ENCODE measurements at places on chromosomes 11 and 22.

- DNase-seq: peak; percentile 25
Observed at GRCh38 chr11:130163346-130164220, 4.0 kb downstream of the ST14 start.

DNA sequence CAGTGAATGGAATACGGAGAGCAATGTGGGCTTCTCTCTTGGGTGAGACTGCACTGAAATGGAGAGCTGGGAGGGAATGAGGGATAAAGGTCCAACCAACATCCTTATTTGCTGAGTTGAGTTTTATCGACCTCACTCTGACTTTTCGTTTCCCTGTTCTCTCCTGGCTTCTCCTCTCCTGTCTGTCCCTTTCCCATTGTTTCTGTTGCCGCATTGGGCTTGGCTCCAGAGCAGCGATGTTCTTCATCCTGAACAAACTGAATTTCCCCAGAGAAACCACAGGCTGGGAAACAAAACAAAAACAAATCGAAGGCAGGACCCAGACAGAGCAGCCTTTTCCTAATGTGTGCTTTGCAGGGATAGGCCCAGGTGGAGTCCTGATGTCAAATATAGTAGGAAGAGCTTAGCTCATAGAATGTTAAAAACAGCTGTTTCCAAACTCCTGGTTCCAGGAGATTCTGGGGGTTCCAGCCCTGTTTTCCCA is 30.0 kb downstream of the MOV10L1 start:
- no peak for DNase-seq

DNA sequence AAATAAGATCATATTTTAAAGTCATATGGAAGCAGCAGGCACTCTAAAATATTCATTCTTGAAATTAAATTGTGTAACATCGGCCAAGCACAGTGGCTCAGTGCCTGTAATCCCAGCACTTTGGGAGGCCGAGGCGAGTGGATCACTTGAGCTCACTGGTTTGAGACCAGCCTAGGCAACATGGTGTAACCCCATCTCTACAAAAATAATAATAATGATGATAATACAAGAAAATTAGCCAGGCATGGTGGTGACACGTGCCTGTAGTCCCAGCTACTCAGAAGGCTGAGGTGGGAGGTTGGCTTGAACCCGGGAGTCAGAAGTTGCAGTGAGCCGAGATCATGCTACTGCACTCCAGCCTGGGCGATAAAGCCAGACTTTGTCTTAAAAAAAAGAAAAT is 77.4 kb downstream of the TRIM29 start:
- no peak for DNase-seq

DNA sequence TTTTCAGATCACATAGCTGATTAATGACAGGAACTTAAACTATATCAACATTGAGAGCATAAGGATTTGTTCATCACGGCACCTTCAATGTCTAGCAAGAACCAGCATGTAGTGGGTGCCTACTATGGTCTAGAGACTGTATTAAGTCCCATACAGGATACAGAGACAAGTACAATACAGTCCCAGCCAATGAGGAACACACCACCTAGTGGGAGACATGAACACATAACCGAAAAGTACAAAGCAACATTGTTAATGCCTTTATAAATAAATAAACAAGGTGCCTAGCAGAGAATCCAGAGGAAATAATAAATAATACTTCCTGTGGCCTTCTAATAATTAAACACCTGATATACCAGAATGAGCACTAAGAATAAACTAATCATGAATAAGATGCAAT is 87.7 kb upstream of the OPCML start:
- peak; percentile 9 for DNase-seq

DNA sequence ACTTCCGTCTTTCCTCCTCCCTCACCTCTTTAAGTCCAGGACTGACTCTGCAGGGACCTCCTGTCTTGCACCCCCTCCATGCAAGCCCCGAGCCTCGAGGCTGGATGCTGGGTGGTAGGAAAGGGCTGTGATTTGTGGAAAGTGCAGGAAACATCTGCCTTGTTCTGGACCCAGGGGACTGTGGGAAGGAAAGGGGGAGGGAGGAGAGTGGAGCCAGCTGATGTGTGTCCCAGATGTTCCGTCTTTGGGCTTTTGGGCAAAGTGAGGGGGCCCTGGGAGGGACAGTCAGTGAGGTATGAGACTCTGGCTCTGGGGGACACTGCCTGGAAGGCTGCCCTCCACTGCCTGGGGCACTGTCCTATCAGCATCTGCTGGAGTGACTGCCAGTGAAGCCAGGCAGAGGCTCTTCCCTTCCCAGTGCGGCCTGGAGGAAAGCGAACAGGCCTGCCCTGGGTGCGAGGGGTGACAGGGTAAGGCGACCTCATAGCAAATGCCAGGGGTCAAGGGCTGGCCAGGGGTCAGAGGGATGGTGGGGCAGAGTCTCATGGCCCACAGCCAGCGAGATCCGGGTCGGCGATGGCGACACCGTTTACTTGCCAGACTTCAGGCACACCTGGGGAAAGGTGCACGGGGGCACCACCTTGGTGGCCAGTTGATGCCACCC is 1.7 kb downstream of the MRGPRD start:
- no peak for DNase-seq

DNA sequence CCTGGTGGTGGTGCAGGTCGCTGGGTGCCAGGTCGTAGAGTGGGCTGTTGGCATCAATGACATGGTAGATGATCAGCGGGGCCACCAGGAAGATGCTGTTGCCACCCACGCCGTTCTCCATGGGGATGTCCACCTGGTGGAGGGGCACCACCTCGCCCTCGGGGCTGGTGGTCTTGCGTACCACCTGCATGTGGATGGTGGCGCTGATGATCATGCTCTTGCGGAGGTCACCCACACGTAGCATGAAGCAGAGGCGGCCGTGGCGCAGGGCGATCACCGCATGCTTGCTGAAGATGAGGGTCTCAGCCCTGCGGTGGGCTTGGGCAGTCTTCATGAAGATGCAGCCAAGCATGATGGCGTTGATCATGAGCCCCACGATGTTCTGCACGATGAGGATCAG is 1.2 kb downstream of the KCNJ11 start:
- no peak for DNase-seq

DNA sequence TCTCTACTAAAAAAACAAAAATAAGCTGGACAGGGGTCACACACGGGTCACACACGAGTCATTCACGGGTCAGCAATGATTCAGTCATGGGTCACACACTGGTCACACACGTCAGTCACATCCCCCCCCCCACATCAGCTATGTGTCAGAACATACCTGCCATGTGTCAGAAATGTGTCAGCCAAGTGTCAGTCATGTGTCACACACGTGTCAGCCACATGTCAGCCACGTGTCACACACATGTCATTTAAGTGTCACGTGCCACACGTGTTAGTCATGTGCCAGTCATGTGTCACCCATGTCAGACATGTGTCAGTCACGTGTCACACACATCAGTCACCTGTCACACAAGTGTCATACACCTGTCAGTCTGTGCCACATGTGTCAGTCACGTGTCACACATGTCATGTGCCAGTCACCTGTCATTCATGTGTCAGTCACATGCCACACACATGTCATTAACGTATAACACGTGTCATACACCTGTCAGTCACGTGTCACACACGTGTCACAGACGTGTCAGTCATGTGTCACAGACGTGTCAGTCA is 28.7 kb upstream of the MMP20 start:
- no peak for DNase-seq

DNA sequence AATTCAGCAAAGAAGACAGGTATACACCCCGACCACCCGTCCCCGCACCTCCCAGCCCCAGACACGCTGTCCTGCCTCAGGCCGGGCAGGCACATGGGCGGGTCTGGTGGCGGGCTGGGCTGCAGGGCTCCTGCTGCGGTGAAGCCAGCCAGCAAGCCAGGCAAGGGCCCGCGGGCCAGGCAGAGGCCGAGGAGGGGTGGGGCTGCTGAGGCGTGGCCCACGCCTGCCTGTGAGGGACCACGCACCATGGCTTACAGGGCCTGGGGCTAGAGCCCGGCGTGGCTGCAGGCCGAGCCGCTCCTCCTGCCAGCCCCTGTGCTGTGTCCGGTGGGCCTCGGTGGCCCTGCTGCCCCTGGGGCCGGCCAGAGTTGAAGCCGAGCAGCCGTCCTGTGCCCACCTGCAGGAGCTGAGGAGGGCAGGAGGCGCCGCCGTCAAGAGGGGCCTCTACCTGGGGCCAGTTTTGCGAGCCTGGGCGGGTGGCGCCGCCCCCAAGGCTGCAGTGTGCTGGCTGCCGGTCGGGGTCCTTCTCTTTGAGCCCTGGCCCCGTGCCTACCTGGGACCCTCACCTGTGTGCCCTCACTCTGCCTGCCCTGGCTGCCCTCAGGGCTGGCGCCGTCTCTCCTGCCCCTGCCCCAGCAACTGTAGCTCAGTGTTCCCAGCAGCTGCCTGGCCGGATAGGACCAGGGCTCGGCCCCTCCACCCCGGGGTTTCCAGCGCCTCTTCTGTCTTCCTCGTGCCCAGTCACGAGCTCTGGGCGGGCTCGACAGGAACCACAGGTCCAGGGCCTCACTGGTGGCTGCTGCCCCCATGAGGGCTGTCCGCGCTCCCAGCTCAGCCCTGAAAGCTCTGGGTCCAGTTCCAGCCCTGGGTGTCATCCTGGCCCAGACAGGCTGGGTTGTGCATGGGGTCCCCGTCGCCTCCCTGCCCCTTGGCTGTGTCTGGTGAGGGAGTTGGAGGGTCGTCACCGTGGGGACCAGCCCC is 38.4 kb downstream of the MOB2 start:
- DNase-seq: peak; percentile 10

- no peak for DNase-seq
Observed at GRCh38 chr11:116122697-116123472, 618.7 kb upstream of the CADM1 start.

- DNase-seq: peak; percentile 8
Observed at GRCh38 chr11:9922806-9923205, 258.9 kb downstream of the SWAP70 start.

DNA sequence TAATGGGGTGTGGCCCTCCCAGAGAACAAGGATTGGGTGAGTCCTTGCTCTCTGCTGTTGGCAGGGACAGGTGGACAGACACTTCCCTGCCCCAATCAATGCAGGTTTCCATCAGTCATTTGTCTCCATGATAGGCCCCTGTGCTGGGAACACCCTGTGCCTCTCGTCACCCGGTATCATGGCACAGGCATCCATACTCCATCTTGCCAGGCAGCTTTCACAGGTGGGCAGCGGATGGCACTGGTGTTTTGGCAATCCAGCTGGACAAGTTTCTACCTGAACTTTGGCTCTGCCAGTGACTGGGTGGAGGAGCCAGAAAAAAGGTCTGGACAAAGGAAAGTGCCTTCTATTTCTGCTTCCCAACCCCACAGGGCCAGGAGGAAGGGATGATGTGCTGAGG is 47.5 kb downstream of the TRIM29 start:
- DNase-seq: no peak

DNA sequence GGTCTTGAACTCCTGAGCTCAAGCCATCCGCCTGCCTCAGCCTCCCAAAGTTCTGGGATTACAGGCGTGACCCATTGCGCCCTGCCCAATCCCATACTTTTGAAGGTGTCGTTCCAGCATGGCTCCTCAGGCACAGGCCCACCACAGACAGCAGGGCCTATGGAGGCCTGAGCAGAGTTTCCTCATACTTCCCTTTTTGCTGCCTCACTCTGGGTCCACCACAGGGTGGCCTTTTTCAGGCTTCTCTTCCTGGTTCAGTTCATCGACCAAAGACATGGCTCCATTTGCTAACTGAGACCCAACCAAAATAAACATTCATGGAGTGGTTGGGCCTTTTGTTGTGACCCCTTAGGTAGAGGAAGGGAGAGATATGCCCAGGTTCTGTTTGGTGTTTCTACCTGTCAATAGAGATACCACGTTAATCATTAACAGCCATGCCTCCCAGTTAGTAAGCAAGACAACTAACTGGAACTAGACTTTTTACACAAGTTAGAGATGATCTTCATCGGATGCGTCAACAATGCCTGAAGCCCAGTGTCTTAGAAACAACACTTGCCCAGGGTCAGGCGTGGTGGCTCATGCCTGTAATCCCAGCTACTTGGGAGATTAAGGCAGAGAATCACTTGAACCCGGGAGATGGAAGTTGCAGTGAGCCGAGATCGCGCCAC is 35.1 kb downstream of the TRIOBP start:
- peak; percentile 75 for DNase-seq

GRCh38 chr22:40002935-40003715 is 8.4 kb downstream of the FAM83F start:
- no peak for DNase-seq

DNA sequence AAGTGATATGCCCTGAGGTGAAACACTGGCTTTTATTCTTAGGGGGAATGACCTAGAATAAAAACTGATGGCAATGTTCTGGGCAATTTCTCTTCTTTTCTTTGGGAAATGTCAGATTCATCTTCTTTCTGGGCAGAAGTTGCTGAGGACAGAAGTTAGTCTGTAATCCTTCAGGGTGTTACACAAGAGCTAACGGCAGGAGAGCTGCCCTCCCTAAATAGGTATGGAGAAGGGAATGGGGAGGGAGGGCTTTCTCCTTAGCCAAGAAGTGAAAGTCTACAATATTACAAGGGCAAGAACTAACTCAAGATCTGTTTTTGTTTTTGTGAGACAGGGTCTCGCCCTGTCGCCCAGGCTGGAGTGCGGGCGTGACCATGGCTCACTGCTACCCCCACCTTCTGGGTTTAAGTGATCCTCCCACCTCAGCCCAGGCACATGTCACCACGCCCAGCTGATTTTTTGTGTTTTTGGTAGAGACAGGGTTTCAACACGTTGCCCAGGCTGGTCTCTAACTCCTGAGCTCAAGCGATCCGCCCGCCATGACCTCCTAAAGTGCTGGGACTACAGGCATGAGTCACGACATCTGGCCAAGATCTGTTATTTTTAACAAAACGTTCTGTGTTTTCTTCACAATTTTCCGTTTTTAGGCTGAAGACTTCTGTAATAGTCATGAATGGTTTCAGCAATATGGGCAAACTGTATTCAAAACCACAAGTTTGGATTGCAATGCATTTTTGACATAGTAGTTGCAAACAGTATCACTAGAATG is 7.2 kb downstream of the PIWIL4 start:
- DNase-seq: peak; percentile 45

- DNase-seq: peak; percentile 86
Observed at GRCh38 chr11:125123947-125124617, 12.7 kb upstream of the TMEM218 start.

DNA sequence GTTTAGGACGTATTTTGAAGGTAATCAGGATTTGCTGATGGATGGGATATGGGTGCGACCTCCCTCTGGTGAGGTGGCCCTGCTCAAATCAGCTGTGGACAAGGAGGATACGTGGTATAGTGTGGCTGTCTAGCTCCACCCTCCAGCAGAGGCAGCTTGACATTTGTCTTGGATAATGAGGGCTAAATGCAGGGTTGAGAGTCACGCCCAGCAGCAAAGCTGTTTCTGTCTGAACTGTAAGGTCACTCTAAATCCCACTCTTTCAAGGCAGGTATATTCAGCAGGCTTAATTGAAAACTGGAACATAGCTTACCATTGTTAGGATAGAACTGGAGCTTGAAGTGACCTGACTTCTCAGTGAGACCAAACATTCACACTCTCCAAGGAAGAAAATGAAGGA is 98.7 kb downstream of the SWAP70 start:
- no peak for DNase-seq

DNA sequence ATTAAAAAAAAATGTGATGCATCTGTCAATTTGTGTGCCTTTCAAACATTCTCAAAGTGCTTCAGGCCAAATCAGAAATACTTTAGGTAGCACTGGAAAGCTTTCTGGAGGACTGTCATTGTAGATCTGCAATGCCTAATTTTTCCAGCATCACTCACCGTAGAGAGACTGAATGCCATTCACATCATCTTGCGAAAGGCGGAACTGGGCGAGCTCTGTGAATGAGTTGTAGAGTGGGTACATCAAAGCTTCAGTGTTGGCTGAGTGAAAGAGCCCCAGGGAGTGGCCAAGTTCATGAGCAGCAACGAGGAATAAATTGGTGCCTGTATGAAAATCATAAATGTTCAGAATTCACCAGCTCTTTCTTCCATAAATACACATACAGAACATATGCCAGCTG is 4.0 kb downstream of the MMP10 start:
- no peak for DNase-seq

Measured in OCI-M1 (cell line).